ENCODE measurements at places on chromosomes 5 and 9. TPM values are rescaled to one million over a fixed set of nuclear protein-coding genes. Genes with fewer than 3 reads are reported as not detected.

GRCh38 chr9:127923046-127923445 is 6.2 kb upstream of the ST6GALNAC4 start:
- no peak for DNase-seq

Gene URM1
- 44.1 TPM for total RNA-seq

Gene PCA3
- total RNA-seq = not detected

- DNase-seq = no peak
Observed at GRCh38 chr5:73170522-73170921, 2.5 kb upstream of the TMEM174 start.

- no peak for DNase-seq
Observed at GRCh38 chr9:134287591-134288491, 38.4 kb upstream of the RXRA start.
